ENCODE measurements at places on chromosomes 3 and 15.

GRCh38 chr3:9861201-9861600 lies 17.4 kb upstream of the RPUSD3 start:
- no peak for DNase-seq

DNA sequence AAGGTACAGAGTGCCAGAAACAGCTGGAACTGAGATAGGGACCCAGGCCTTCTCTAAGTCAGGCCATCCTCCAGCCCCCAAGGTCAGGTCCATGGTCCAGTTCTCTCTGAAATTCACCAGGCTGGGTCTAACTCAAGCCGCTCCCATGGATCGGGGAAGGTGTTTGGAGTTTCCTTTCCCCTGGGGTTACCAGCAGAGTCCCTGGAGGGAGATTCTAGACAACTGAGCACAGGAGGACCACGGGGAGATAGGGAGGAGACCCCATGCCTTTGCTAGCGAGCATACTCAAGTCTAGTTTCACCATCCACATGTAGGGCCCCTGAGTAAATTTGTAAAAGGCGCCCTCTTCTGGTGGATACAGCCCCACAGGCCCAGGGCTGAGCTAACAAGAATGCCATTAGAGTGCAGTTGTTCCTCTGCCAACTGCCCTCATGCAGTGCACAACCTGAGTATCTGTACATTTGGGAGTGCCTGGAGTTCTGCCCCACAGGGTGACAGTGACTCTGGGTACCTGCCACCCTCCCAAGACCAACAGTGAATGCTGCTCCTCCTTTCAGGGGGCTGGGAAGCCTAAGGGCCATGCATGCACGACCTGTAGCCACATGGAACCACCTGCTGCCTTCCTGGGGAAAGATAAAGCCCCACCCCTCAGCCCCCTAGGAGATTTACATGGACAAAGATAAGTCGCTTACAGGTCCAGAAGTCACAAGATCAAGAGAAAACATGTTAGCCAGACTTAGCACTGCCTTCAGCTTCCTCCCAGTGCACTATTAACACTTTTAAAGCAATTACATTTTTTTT lies 89.0 kb downstream of the IQSEC1 start:
- DNase-seq, result no peak

DNA sequence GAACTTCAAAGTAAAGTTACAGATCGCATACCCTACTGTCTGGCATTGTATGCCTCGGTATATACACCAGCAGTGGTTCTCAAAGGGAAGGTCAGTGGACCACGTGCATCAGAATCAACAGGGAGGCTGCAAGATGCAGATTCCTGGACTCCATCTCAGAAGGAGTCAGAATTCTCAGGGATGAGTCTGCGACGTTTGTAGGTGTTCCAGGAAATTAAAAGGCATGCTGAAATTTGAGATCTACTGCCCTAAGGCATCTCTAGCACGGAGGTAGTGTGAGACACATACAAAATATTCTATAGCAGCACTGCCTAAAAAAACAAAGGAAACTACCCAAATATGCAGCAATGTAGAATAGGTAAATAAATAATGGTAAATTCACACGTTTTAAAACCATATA lies 136.8 kb upstream of the BNIP2 start:
- DNase-seq, result no peak

GRCh38 chr3:71763426-71763825 lies 9.8 kb downstream of the GPR27 start:
- no peak for DNase-seq

GRCh38 chr3:13569641-13570390 lies 20.9 kb downstream of the FBLN2 start:
- DNase-seq, result no peak

DNA sequence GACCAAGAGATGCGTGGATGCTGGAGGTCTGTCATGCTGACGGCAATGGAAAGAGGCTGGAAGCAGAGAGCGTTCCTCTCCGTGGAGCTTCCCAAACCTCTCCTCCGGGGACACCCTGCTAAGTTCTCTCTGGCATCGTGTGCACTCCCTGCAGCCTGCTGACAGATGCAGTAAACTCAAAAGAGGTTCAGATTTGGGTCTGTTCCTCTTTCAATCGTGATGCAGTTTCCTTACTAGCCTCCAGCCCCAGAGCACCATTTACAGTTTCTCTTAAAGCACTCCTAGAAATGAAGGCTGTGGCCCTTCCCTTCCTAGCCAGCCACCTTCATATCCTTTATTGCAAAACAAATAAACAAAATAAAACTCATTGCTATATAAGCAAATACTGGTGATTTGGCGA lies 47.3 kb upstream of the LRRC58 start:
- no peak for DNase-seq

GRCh38 chr15:75785771-75786574 lies 57.3 kb upstream of the UBE2Q2 start:
- DNase-seq, result no peak

GRCh38 chr3:12489368-12489767 lies 5.1 kb downstream of the TSEN2 start:
- no peak for DNase-seq

DNA sequence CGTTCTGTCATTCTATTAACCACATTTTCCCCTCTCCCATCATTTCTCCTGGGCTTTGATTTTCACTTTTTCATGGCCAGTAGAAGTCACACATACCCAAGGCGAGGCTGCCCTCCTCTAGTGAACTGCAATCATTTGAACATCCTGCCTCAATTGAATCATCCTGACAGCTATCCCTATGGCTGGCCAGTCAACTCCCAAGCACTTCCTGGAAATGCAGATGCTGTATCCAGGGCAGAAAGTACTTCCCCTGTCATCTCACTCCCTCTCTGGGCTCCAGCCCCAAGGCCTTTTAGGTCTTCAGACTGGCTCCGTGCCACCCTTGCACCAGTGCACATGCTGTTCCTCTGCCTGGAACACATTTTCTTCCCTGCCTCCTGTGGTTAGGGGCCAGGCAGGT lies 738.3 kb upstream of the CFAP20DC start:
- DNase-seq, result no peak

- no peak for DNase-seq
Measured at GRCh38 chr3:87996882-87997281, 61.9 kb downstream of the CGGBP1 start.

GRCh38 chr3:107644631-107645030 lies 121.9 kb downstream of the BBX start:
- no peak for DNase-seq

- DNase-seq, result no peak
Measured at GRCh38 chr15:48176112-48176511, 2.0 kb downstream of the MYEF2 start.

DNA sequence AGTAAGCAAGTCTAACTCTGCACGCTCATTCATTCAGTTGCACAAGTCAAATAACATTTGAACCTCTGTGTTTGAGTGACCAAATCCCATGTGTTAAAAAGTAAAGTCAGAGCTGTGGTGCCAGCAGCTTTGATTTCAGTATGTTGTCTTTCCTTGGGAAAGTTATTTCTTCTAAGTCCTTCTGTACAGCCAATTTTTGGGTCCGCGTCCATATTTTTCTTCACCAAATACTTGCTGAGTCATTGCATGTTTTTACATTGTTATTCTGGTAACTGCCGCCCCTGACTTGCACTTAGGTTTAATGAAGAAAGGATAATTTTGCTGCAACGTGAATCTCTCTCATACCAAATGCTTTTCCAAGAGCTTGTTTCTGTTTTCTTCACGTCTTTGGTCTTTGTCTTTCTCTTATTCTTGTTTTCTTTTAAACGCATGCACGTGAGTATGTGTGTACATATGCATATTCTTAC lies 56.7 kb downstream of the PLS1 start:
- no peak for DNase-seq

GRCh38 chr3:86937306-86937791 lies 53.6 kb downstream of the VGLL3 start:
- no peak for DNase-seq

GRCh38 chr3:170232266-170232665 lies 10.0 kb downstream of the PRKCI start:
- DNase-seq, result no peak

- DNase-seq, result no peak
Measured at GRCh38 chr3:111923095-111923771, 55.6 kb upstream of the ABHD10 start.

- no peak for DNase-seq
Measured at GRCh38 chr3:185767002-185767688, 57.7 kb downstream of the IGF2BP2 start.

DNA sequence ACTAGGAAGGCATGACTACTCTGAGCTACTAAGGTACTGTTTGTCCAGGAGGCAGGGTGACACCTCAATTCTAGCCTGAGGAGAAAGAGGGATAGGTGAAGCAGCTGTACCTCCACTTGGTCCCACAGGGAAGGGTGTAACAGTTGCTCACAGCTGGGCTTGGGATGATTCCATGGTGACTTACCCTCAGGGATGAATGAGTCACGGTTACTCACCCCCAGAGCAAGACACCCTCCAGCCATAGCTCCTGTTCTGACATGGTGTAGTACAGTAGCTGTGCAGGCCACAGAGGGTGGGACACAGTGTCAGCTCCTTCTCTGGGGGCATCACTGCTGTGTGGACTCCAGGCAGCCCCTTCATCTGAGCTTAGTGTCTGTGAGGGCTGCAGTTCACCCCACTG lies 868.6 kb upstream of the SEMA6D start:
- DNase-seq, result no peak

DNA sequence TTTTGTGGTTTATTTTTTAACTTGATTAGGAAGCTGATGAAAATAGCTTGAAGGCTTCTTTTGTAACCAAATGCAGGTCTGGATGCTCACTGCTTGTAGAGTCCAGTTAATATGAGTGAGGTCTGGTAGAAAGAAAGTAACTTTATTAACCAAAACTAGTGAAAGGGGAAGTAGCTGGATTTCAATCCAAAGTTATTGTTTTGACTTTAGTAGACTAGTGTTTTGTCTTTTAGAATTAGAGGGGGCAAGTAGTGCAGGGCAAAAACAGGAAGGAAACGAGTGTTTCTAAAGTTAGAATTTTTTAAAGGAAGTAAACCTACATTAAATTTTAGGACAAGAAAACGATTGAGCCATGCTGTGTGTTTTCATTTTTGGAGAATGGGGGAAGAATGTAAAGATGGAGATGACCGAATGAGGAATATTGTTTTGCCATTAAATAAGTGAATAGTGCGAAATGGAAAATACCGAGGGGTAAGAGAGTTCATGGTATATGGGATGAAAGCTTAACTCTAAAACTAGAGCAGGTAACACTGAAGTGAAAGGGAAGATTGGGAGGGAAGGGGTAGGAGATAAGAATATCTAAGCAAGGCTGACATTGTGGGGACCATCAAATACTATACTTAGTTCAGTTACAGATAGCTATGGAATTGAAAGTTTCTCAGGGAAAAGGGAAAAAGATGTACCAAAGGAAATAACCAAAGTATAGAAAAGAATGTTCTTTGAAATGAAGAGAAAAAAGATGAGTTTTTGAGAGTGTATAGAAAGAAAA lies 40.0 kb downstream of the USP3 start:
- DNase-seq, result no peak

GRCh38 chr3:186722457-186722856 lies 5.3 kb downstream of the KNG1 start:
- DNase-seq, result no peak

DNA sequence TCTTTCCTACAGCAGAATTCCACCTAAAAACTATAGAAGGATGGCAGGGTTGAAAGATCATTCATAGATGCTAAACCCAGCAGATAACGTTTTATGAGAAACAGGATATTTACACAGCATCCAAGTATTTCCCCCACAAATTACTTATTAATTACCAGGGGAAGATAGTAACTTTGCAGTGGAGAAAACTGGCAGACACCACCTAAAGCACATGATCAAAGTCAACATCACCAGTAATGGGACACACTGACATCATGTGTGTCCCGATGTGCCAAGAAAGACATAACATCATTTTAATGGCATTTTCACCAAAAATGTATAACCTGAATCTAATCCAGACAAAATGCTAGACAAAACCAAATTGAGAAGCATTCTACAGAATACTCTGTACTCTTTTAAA lies 220.4 kb upstream of the THBS1 start:
- no peak for DNase-seq

GRCh38 chr15:70493376-70493775 lies 270.0 kb downstream of the UACA start:
- no peak for DNase-seq

- no peak for DNase-seq
Measured at GRCh38 chr15:83290236-83290635, 5.8 kb upstream of the BNC1 start.

- no peak for DNase-seq
Measured at GRCh38 chr3:87076946-87077345, 86.0 kb upstream of the VGLL3 start.

DNA sequence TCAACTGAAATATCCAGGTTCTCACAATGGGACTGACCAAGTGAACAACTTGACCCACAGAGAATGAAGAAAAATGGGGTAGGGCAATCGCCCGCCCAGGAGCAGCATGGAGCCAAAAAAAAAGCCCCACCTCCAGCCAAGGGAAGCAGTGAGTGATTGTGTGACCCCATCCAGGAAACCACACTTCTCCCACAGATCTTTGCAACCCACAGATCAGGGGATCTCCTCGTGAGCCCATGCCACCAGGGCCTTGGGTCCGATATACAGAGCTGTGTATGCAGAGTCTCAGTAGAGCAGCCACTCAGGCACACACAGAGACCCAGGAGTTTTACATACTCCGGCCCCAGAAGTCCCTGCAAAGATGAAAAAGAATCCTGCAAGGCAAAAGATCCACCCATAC lies 35.7 kb downstream of the PYGO1 start:
- DNase-seq, result no peak

GRCh38 chr3:25768851-25769250 lies 14.4 kb downstream of the NGLY1 start:
- DNase-seq, result no peak

GRCh38 chr3:50448752-50449539 lies 54.5 kb downstream of the CACNA2D2 start:
- DNase-seq, result no peak

DNA sequence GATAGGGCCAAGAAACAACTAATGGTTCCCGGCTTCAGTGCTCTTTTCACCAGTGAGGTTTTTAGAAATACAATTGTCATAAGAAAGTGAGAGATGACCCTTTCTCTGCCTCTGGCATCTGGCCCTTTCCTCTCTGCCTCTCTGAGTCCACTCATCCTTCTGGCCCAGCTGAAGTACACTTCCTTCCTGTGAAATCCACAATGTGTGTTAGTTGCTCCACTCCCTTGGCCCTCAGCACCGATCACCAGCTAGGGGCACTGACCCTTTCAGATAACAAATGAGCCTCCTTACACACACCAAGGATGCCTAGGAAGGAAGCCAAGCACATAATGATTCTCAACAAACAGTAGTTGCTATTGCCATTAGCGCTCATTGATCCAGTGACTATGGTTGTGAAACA lies 2.9 kb upstream of the CAV3 start:
- no peak for DNase-seq

DNA sequence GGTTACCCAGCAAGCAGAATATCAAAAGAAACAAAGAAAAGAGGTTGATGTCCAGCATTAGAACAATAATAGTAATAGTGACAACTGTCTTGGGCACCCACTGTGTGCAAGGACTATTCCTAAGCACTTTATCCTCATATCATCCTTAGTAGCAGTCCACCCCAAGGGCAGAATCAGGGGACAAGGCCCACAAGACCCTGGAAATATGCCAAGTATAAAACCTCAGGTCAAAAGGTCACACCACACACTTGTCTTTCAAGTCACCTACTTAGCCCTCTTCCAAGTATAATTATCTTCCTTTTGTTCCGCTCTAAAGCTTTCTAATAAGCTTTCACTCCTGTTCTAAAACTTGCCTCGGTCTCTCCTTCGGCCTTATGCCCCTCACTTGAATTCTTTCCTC lies 124.0 kb upstream of the STT3B start:
- DNase-seq, result no peak
